Kidney epithelial cell (primary cell): ENCODE measurements at places on chromosomes 13 and 19. TPM values are rescaled to one million over a fixed set of nuclear protein-coding genes. Genes with fewer than 3 reads are reported as not detected.

GRCh38 chr13:106527826-106528225 is 7.6 kb downstream of the EFNB2 start:
- DNase-seq = no peak

DNA sequence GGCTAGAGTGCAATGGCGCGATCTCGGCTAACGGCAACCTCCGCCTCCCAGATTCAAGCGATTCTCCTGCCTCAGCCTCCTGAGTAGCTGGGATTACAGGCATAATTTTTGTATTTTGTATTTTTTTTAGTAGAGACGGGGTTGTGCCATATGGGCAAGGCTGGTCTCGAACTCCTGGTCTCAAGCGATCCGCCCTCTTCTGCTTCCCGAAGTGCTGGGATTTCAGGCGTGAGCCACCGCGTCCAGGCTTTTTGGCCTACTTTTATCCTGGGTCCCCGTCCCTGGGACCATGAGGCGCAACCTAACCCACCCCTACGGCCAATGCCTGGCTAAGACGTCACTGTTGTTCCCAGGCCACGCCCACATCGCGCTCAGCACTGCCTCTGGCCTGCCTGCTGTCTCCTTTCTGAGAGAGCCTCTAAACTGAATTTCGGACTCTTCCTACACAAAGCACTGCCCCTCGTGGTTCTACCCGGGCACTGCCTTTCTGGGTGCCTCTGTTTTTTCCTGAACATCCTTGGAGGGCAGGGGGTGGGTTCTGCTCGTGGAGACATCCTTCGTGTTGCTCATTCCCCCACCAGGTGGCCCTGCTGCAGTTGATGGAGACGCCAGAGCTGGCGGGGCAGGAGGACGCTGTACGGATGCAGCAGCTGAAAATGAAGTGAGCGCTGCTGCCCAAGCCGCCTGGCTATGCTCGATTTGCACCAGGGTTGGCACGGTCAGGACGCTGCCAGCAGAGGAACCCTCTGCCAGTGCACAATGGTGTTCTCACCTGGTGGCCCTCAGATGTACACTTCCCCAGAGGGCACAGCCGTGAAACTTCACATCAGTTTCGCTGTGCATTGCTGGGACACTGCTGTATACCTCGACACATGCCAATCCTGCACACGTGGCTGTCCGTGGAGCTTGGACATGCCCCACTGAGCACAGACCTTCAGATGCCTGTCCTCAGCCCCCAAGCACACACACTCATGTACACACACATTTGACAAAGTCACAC is 2.0 kb downstream of the REX1BD start:
- peak; percentile 56 for DNase-seq

- DNase-seq = no peak
Observed at GRCh38 chr13:31927219-31927653, 104.3 kb upstream of the FRY start.

GRCh38 chr19:58338825-58339558 is 12.2 kb downstream of the ZSCAN22 start:
- DNase-seq = no peak

The USHBP1 gene
- 0.27 and 0.29 TPM in 2 replicates for total RNA-seq

DNA sequence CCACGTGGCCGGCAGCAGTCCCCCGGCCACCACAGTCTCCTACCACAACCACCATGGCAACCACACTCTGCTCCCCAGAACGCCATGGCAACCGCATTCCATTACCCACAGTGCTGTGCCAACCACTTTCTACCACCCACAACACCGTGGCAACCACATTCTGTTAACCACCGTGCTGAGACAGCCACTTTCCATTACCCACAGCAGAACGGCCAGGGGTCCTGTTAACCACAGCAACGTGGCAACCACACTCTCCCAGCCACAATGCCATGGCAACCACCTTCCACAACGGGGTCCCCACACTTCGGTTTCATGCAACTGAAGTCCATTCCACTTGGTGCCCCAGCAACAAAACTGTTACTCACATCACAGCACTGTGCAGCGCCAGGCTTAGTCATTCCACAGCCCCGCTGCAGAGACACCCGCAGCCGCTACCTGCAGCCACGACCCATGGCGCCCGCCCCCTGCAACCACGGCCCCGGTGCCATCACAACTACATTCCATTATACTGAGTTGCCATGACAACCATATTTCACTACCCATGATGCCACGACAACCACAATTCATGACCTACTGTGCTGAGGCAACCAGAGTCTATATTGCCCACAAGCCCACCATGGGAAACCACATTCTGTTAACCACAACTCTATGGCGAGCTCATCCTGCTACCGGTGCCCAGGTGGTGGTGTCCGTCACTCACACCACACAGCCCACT is 10.0 kb downstream of the DPF1 start:
- peak; percentile 77 for DNase-seq

DNA sequence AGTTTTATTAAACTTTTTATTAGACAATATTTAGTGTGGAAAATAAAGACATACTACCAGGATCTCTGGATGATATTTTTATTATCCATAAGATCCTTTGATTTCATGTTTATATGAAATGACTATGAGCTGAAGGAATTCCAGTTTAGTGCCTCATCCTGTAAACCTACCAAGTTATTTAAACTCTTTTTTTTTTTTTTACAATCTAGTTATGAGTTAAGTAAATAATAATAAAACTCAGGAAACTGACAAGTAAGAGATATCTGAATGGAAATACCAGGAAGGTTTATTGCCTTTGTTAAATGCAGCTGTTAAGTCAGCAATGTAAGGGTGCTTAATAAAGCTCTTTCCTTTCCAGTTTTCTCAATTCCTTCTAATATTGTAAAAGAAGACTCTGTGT is 53.9 kb downstream of the RXFP2 start:
- no peak for DNase-seq

The ZNF729 gene
- 0.14 TPM in 1 of 2 replicates, not detected in the other for total RNA-seq

The ANGPTL8 gene
- total RNA-seq = not detected in 2 replicates

The PCDH9 gene
- total RNA-seq = 0.34 and 0.75 TPM in 2 replicates
